Breast epithelium (tissue), 4 donors: ENCODE measurements at places on chromosomes 2 and 18. TPM values are rescaled to one million over a fixed set of nuclear protein-coding genes. Genes with fewer than 3 reads are reported as not detected.

The RNF125 gene
- total RNA-seq, result 7.2 TPM

The RTP5 gene
- not detected for total RNA-seq

The MAP3K19 gene
- not detected for total RNA-seq

The FEV gene
- not detected for total RNA-seq

The TSPYL6 gene
- total RNA-seq, result not detected

GRCh38 chr2:3654531-3655225 is 3.3 kb upstream of the ALLC start:
- DNase-seq, result no peak

GRCh38 chr2:55239656-55240222 is 7.3 kb downstream of the RPS27A start:
- DNase-seq, result no peak

DNA sequence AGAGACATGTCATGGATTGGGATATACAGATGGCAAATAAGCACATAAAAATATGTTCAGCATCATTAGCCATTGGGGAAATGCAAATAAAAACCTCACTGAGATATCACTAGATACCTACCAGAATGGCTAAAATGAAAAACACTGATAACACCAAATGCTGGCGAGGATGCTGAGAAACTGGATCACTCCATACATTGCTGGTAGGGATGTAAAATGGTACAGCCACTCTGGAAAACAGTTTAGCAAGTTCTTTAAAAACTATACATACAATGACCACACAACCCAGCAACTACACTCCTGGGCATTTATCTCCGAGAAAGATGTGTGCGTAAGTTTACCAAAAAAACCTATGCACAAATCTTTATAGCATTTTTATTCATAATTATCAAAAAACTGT is 13.9 kb downstream of the PIAS2 start:
- no peak for DNase-seq

- DNase-seq, result no peak
Observed at GRCh38 chr2:239002954-239003623, 155.2 kb downstream of the TWIST2 start.

DNA sequence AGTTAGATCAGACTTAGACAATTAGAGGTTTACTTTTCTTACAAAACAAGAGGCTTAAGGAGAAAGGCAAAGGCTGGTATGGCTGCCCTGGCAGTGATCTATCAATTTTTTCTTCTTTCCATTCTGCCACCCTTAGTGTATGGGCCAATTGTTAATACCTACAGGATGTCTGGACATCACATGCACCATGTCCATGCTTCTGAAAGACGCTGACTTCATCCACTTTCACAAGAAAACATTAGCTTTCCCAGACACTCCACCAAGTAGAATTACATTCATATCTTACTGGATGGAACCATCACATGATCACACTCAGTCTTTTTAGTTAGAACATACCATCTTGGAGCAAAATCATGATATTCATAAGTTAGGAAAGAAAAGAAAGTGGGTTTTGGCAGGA is 120.9 kb downstream of the ARHGAP28 start:
- no peak for DNase-seq

- DNase-seq, result no peak
Observed at GRCh38 chr2:36663851-36664695, 32.4 kb upstream of the VIT start.

GRCh38 chr2:10413503-10413902 is 34.6 kb downstream of the ODC1 start:
- DNase-seq, result no peak

DNA sequence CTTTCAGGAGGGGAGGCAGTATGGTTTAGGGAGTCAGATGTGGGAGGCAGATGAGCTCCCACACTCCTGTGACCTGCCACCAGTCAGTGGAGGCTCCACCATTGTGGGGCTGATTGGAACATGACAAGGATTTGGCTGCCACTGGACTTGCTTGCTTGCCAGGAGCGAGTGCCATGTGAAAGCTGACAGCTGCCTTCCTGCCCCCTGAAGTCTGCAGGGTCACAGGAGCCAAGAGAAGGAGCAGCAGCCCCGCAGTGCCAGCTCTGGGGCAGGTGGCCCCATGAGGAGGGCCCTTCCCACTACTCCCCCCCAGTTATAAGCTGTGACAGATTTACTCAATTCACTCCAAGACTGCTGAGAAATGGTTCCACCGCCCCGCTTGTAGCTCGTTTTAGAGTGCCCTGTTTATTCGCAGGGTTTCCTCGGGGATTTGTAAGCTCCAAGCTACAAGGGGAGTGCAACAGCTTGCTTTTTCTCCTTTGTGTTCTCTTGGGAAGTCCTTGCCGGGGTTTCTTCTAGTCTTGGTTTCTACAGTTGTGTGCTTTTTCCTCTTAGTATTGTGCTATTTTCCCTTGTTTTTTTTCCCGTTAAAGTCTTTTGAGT is 414.3 kb downstream of the MEIS1 start:
- no peak for DNase-seq

DNA sequence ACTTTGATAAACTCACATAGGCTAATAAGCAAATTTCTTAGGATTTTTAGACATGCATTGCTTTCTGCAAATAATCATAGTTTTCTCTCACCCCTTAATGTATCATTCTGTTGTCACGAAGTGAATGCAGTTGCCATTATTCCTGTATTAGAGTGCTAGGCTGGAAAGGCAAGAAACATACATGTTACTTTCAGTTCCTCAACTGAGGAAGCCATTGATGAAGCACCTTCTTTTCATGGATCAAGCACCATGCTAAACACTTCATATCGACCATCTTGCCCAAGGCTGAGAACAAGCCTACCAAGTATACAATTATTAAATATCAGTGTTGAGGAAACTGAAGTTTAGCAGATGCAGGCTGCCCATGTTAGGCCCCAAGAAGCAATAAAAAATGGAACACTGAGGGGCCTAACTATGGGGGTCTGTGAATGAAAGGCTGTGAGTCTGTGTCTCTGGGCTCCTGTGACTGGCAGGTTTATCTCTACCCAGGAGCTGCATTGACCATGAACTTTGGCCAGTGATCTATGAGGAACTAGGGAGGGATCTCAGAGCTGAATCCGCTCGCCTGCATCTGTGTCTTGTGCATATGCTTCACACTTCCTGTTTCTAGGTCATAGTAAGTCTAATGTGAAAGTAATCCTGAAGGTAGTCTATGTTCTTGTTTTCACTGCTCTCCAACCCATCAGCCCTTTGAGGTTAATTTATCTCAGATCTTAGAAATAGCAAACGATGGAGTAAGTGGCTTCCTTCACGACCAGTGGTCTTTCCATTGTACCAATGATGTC is 16.0 kb upstream of the TSPYL6 start:
- no peak for DNase-seq

DNA sequence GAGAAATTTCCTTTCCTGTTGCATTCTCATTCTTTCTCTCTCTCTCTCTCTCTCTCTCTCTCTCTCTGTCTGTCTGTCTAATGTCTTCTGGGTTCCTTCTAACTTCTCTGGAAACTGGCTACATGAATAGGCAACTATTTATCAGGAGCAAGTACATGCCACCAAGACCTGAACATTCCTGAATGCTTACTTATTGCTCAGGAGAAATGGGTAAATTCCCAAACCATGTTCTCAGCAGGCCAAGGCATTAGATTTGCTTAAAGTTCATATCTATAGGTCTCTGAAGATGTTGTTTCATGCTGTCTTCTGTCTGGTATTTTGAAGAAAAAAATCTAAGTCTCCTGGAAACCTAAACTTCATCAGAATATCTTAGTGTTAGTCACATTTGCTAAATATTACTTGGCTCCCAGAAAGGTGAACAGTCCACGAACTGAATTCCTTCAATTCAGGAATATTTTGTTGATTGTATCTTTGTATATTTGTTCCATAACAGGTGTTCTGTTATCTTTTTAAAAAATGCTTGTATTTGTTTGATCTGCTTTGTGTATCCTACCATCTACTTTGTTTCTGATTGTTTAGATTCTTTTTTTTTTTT is 77.2 kb upstream of the FIGN start:
- DNase-seq, result no peak
